DMS79 (cell line): ENCODE measurements at places on chromosomes 12 and 14.

DNA sequence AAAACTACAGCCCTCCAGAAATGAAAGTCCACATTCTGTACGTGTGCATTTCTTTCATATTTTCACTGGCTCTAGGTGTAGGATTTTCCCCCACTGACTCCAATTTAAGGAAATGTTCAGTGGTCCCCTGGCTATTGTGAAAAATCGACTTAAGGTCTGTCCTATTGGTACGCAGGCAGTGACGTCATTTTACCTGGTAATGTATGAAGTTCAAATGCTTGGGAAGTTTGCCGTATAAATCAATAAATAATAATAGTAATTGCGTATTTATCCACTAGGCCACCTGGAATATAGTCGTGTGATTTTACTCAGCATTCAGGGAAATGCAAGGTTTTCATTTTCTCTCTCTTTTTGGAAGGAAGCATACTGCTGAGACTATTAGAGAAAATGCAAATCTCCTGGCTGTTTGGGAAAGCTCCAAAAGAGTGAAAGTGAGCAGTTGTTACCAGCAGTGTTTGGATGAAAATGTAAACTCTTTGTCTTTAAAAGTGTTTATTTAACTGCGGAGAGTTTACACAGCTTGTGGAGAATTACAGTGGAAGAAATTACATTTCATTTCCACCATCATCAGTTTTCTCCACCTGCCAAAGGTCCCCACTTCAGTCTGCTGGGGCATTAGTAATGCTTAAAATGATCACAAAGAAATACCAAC, 107.0 kb downstream of the EXOC5 start:
- DNase-seq = no peak

DNA sequence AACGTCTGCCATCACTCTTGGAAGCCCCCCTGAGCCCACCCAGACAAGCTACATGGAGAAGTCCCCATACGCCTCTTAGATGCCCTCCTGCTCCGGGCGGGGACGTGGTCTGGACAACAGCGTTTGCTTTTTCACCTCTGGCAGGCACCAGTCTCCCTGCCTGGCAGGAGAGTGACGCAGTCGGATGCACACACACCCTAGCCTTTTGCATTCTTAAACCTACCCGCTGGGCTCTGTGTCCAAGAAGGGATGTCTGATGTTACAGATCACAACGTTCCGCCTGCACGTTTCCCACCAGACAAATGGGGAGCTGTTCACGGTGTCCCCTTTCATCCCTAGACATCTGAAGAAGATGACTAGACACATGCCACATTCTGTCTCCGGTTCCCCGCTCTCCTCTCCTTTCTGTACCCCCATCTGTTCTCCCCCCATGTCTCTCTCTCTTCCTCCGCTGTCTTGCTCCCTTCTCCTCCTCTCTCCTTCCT, 100.2 kb downstream of the RIMBP2 start:
- no peak for DNase-seq

GRCh38 chr12:111398530-111398929, 7.2 kb upstream of the SH2B3 start:
- no peak for DNase-seq

DNA sequence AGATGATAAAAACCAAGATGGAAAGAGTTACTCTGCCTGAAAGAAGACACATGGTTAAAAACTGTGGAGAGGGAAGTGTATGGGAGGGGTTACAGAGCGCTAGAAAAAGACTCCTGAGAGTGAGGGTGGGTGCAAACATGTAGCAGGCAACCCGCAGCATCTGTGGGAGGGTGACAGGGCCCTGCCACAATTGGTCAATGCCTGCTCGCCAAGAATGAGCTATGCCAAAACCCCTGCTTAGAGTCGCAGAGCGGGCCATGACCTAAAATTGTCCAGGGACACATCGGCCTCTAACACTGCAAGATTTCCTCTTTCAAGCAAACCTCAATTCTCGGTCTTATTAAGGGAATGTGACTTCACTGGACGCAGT, 700 bp downstream of the PRKAG1 start:
- no peak for DNase-seq

GRCh38 chr14:93734086-93734822, 54.0 kb downstream of the PRIMA1 start:
- no peak for DNase-seq

- no peak for DNase-seq
Observed at GRCh38 chr14:105853089-105853906, 326.9 kb downstream of the TMEM121 start.

DNA sequence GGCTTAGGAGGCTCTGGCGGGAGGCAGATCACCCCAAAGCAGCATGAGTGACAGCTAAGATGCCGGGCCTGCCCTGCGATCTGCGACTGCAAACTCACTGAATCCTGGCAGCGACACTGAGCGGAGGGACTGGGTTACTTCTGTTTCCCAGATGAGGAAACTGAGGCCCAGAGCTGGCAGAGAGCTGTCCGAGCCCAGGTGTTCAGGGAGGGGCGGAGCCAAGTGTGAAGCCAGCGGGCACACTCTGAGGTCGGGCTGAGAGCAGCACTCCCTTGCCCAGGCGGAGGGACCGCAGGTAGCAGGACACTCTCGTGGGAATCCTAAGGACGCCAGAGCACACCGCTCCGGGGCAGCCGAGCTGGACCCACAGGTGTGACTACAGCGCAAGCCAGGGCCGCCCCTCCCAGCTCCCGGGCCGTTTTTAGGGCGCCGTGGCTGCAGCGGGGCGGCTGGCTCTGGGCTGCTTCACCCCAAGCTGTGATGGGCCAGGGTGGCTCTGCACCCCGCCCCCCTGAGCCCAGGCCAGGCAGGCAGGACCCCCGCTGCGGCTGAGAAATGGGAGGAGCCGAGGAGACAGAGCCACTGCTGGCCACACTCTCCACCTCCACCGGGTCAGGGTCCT, 27.4 kb downstream of the MMP17 start:
- DNase-seq = no peak
